ENCODE measurements at places on chromosomes 13 and 19.

GRCh38 chr13:77989281-77989680 lies 70.7 kb upstream of the EDNRB start:
- DNase-seq, result no peak

- DNase-seq, result peak; percentile 17
Observed at GRCh38 chr13:24625870-24626849, 54.0 kb upstream of the ATP12A start.

GRCh38 chr13:108777421-108778420 lies 148.3 kb downstream of the MYO16 start:
- no peak for DNase-seq

DNA sequence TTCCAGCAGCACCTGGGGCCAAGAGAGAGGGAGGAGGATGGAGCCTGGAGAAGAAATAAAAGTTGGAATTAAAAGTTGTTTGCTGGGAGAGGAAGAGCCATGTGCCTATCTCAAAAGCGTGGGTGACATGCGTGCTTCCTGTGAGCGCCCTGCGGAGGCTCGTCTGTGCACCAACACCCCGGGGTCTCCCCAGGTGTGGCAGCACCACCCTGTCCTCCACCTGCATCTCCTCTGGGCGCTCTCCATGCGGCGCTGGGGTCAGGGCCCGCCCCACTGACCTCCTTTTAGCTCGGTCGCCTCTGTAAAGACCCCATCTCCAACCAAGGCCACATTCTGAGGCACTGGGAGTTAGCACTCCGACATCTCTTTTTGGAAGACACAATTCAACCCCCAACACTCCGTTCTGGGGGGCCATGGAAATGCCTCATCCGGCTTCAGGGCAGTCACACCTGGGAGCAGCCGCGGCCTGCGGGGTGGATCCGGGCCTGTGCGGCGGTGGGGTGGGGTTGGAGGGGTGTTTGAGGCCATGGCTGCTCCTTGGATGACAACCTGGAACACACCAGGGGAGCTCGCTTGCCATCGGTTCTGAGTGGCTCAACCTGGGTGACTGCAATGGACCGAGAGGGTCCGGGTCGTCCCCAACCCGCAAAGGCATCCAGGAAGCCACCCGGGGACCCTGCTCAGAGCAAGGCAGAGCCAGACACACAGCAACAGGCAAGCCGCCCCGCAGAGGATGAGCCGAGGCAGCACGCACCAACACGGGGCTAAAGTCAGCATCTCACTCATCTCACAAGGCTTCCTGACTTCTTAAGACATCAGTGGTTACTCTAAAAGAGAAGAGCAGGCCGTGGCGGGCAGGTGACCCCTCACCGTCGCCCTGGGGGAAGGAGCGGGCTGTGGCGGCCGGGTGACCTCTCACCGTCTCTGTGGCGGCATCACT lies 79.4 kb upstream of the MCF2L start:
- no peak for DNase-seq
